ENCODE measurements at places on chromosomes 13 and 19.

- no peak for DNase-seq
Observed at GRCh38 chr13:22107549-22107948, 436.7 kb downstream of the FGF9 start.

DNA sequence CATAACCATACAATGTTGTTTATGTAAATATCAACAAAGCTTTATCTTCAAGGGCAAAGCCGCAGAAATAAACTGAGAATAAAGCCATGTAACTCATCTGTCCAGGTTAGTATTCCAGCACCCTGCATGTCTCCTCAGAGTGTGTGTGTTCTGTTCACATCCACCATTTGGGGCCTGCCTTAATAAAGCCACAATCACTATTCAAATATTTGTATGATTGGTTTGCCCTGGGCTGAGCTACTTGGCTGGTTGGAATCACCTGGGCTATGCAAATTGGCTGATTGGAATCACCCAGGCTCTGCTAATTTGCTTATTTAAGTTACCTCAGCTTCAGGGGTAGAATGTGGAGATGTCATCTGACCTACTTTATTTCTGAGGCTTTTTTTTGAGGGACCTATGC is 42.4 kb upstream of the ZNF737 start:
- no peak for DNase-seq

DNA sequence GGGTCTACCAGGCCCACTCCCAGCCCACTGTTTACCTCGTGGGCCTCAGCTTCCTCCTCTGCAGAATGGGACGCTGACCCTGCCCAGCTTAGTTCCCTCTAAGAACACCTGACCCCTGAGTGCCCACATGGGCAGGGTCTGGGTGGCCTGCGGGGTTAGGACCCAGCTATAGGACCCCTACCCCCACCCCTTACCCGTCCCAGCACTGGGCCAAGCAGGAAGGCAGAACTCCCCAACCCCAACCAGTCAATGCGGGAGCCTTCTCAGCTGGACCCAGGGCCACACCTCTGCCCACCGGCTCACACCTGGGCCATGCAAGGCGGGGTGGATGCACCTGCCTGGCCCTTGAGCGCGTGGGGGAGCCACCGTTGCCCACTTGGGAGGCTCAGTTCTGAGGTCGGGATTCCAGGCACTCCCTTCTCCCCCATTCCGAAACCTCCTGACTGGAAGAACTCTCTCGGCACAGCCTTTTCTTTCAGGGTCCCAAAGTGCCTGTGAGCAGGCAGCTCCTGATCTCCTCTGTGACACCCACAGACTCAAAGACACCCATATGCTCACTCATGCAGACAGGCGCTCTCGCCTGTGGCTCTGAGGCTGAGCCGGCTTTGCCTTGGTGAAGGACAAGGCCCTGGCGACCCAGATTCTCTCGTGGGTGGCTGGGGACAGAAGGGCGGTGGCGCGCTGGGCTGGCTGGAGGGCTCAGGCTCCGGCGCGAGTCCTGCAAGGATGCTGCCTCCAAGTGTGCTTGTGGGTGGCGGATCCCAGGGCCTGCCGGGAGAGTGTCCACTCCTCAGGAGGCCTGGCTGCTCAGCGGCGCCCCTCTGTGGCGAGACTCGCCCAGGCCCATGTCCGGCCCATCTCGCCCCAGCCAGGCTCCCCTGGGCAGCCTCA is 27.9 kb upstream of the PARP4 start:
- DNase-seq: no peak

GRCh38 chr13:28537171-28537570 is 42.2 kb upstream of the FLT1 start:
- no peak for DNase-seq

DNA sequence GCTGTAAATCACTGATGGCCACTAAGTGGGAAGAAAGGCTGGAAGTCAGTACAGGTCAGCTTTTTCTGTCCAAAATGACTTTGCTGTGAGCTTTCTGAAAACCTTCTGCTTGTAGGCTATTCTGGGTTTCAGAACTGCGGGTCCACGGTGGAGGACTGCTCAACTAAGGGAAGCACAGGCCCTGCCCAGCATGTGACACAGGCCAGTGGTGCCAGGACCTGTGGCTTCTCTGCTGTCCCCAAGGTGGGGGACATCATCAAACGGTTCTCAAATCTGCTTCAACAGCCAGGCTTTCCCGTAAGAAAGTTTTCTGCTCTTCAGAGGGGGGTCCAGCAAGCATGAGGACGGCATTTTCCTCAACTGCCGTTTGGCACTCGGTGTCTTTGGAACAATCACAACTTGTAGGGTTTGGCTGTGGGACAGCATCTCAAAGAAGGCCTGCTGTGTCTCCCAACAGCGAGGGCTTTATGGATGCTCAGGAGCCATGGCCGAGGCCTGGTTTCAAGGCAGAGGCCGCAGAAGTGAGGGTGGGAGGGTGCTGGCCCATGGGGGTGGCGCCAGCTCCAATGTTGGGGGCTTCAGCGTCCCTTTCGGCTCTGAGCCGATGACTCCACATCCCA is 3.8 kb downstream of the SGTA start:
- DNase-seq: no peak

DNA sequence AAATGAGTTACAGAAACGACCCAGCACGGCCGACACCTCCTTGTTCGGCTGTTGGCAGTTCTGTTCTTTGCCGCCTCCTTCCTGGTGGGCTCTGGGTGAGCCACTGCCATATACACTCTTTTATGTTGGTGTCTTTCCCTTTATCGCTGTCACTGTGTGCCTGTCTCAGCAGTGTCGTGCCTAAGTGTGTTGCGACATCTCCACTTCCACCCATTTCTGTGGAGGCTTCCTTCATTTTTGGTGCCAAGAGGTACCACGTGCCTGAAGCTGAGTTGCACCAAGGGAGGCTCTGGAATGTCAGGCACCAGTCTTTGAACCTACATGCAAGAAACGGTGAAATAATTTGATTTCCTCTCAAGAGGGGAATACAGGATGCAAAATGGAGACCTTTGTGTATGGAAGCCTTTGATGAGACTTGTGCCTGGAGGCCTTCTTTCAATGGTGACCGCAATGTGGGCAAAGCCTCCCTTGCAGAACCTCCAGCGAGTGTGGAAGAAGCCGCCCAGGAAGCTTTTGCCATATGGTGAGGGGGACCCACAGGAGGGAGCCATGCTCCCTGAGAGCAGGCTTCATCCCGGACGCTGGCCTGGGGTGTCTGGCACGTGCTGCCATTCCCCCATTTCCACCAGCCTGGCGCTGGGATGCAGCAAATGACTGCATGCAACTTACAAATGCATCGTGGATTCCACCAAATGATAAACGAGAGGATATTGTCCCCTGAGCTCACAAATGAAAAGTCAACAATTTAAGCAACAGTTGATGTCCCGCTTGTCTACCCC is 136.2 kb downstream of the TEX29 start:
- DNase-seq: no peak

DNA sequence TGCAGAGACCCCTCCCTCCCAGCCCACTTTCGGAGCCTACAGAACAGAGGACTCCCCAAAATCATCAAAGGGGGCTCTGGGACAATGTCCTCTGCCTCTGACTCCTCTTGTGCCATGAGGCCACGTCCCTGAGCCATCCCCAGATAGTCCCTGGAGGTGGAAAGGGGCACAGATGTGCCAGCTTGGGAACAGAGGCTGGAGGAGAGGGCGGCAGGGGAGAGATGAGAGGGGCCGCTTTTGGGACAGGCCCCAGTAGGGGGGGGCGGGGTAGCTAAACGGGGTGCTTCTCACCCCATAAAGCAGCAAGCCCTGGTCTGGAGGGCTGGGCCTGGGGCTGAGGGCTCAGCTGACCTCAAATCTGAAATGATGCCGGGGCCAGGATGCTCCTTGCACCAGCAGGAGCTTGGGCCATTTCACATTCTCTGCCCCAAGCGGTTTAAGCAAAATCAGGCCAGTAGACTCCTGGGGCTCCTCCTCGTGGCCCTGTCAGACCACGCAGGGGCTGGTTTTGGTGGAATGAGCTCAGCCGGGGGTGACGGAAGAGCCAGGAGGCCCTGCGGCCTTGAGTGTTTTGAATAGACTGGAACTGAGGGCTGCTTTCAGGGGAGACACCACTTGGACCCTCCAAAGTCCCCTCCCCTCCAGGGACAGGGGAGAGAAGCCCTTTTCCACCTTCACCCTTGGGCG is 27.1 kb downstream of the ONECUT3 start:
- no peak for DNase-seq

GRCh38 chr13:30431269-30431940 is 9.1 kb downstream of the UBE2L5 start:
- peak; percentile 26 for DNase-seq

DNA sequence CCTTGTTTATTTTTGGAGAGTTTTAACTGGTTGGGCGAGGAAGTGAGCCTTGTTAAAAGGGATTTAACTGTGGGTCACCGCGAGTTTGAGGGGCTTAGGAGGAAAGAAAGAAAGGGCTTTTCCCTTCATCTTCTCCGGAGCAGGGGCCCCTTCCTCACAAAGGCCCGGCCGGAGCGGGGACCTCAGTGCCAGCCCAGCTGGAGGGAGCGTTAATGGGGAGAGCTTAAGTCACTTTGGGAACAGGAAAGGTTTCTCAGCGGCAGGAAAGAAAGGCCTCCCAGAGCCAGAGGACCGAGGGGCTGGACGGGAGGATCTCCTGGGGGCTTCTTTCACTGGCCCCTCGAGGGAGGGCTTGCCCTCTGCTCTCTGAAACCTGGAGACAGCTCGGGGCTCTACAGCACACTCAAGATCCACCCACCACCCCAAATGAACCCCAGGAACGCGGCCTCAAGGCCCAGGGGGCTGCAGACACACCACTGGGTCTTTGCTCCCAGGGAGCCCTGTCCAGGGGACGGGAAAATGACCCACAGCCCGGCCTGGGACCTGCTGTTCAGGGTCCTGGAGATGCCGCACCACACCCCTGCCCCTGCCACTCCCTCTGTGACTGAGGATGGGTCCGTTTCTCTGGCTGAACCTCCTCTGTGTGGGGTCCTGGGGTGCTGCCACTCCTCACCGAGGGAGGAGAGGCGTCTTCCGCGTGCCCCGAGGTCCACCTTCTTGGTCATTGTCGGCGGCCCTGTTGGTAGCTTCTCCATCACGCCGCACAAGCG is 128.3 kb downstream of the URI1 start:
- no peak for DNase-seq

DNA sequence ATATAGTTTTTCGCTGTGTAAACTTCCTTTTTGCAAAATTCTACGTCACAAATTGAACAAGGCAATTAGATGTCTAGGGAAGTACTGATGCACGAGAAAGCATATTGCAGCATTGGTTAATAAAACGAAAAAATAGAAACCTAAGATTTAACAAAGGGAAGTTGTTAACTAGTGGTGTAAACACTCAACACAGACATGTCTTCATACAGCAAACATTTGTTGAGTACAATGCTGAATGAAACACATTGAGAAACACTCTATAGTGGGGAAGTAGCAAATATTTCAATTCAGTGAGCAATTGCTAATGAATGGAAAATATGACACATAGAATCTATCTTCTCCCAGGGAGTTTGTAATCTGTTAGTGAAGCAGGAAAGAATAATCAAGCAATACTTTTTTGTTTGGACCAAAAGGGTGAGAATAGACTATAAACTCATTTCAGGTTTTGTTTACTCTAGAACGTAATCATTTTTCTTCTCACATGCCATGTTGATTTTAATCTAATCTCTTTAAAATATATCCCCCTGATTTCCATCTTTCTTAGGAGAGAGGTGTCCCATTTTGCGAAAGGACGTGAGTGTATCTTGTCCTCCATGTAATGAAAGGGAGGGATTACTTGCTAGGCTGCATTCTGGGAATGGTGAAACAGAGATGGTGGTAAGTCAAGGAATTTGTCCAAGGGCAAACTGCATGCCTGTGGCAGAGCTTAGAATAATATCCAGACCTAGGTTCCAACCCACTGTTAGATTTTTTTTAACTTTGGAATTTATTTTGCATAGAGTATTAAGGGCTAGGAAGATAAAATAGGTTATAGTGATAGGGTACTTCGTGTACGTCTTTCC is 1.7 kb upstream of the ANKRD10 start:
- no peak for DNase-seq

GRCh38 chr19:2455851-2456570 is 748 bp downstream of the LMNB2 start:
- peak; percentile 63 for DNase-seq

GRCh38 chr19:16922592-16922934 is 33.8 kb downstream of the F2RL3 start:
- DNase-seq: no peak

DNA sequence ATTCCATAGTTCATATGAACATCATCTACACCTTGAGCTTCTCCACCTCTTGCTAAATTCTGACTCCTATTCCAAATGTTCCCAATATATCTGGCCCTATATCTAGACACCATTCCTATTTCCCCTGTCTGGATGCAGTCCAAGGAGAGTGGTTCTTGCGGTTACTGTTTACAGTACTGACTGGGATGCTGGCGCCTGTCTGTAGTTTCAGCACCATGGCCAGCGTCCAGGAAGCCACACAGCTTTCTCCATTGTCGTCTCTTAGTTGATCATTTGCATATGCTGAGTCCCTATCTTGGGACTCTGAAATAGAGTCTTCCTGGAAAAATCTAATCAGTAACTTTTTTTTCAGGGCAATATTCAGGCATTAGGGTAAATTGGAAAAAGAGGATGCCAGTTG is 14.9 kb downstream of the LAIR2 start:
- DNase-seq: peak; percentile 71

- peak; percentile 36 for DNase-seq
Observed at GRCh38 chr13:27171244-27171826, at the start of gene USP12. Gene USP12, minus strand, starts transcription at chr13:27171811. Its CDS starts 172 bp downstream, at chr13:27171639.

DNA sequence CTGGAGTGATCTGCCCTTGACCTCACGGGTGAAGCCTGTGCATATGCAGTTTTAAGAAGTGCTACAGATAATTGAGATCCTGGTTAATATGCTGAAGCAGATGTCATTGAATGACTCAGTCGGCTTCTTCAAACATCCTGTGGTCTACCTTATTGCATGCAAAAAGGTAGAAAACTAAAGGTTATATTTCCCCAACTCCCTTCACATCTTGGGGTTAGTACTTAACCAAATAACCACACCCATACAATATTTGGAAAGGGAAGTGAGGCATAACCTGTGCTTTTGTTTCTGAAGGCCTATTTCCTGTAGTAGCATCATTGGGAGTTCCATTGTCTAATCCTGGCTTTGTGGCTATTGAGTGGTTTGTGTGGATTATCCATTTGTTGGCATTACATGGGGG is 58.3 kb downstream of the RAP2A start:
- DNase-seq: peak; percentile 2

DNA sequence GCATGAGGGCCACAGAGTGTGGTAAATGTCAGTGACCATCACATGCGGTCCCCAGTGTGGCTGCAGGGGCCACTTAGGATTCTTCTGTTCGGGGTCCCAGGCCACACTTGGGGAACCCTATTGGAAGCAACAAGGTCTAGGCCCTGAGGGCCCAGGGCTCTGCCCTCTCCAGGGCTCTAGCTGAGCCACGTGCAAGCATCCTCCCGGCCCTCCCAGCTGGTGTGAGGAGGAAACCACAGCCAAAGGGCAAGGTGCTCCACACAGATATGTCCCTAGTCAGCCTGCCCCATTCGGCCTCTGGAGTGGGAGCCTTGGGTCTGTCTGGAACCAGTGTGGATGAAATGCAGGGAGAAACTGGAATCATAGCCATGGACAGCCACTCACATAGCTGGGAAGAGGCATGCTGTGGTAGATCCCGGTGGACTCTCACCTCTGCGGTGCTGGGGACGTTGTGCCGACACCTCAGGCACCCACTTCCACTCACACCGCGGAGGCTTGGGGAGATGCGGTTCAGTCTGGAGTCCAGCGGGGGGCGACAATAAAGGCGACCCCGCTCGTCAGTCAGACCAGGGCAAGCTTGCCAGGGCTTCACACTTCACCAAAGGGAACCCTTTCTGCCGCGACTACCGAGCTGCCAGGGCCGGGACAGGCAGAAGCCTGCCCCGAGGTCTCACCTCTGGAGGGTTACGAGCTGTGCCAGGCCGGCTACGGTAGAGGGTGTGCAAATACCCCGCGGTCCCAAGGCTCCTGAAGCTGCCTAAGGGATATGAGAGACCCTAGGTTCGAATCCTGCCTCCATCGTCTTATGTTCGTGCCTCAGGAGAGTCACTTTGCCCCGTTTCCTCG is 4.3 kb upstream of the ZNF497 start:
- no peak for DNase-seq

- DNase-seq: no peak
Observed at GRCh38 chr13:106802917-106803316, 235.0 kb upstream of the ARGLU1 start.
